ENCODE measurements at places on chromosomes 7 and 10.
A peak's percentile ranks its signal among the peaks of the same experiment; 100 is the strongest.

DNA sequence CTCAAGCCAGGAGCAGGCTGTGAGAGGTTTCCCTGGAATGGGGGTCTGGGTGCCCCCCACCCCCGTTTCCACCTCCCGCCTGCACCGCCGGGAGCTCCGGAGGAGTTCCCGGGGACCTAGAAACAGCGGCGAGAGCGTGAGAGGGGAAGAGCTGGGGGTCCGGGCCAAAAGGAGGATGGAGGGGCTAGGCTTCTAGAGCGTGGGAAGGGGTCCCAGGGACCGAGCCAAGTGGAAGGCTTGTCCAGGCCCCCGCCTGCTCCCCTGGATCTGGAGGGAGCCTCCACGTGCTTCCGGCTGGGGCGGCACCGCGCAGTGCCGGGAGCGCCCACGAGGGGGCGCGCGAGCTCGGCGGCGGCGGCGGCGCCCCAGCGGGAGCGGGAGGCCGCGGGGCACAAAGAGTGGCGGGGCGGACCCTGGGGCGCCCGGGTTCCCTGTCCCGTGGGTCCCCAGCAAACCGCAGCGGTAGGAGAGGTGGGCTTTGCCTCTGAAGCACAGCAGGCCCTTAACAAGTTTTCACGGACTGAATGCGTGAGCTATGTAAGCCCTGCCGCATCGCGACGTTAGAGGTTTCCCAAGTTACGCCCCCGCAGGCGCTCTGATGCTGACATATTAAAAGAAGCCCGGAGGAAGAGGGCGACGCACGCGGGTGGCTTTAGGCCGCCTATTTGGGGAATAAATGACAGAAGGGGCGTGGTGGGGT is 104.4 kb upstream of the LRRC4 start:
- DNase-seq, result peak; percentile 49

DNA sequence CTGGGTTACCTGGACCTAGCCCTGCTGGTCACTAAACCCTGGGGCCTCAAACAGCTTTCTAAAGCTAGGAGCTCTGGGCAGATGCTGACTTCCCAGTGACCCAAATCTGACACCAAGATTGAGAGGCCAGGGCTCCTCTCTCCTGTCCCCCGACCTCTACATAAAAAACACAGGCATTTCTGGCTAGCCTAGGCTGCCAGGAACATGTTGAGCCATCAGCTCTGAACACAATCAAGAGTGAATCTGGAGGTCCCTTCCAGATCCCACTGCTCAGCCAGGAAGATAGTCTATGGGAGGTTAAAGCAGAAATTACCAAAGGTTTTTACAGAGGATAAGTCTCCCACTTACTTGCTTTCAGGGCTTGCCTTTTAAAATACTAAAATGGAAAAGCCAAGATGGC is 22.1 kb upstream of the PDE1C start:
- no peak for DNase-seq

GRCh38 chr10:107653832-107654287 is 489.4 kb upstream of the SORCS1 start:
- DNase-seq, result no peak

DNA sequence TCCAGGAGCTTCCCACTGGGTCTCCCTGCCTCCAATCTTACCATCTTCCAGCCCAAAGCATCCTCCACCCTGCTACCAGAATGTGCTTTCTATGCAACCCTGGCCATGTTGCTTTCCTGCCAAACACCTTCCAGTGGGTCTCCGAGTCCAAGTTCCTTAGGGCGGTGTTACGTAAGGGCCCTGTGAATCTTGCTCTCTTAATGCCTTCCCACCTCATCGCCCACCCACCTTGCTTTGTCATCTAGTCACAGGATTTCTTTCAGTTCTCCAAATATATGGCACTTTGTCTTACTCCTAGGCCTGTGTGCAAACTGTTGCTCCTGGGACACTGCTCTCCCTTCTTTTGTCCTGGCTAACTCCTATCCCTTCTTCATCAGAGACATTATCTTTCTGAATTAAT is 344.5 kb downstream of the RPS24 start:
- DNase-seq, result no peak

DNA sequence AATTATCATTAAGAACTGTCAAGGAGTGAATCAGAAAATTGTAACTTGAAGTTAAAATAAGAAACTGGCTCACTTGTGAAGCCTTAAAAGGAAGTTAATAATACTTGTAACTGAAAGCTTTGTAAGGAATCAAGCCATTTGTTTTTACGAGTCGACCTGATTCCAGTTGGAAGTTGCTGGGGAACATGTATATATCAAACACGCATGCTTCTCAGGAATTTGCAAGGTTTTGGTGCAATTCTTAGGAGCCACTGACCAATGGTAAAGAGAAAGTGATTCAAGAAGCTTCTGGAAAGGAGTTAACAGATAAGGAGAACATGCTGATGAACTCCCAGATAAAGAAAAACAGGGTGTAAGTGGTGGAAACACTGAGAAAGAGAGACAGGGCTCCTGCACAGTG is 56.4 kb downstream of the ETV1 start:
- no peak for DNase-seq

DNA sequence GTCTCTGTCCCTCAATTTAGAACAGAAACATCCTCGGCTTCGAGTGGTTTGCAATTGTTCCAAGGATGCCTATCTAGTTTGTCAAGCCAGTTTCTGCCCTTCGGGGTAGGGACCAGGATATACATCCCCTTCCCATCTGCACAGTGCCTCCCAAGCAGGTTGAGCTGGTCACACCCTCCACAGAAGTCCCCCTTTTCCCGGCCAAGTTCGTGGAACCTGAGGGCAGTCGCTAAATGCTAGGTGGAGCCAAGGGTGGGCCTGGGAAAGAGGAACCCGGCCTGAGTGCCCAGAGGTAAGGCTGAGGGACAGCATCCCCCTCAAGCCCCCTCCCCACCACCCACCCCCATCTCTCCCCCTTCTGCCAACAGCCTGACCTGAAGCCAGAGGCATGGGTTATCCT is 62.4 kb upstream of the NANOS1 start:
- no peak for DNase-seq

DNA sequence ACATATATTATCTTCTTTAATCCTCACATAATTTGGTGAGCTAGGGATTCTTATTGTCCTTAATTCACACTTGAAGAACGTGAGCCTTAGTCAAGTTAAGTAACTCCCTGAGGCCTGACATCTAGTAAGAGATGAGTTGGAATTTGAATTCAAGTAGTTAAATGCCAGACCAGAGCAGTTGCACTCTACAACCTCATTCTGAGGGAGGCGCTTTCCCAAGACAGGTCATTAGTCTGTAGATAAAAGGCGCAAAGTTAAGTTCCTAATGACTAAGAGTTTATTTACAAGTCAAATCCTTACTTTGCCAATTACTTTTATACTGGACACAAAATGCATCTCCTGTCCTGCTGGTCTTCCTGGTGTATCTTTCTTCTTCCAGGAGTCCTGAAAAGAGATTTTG is 3.6 kb upstream of the EXOC6 start:
- DNase-seq, result no peak

- DNase-seq, result no peak
Measured at GRCh38 chr10:112279433-112279832, 3.8 kb upstream of the TECTB start.

GRCh38 chr10:125489731-125490130 is 193.2 kb downstream of the TEX36 start:
- no peak for DNase-seq

DNA sequence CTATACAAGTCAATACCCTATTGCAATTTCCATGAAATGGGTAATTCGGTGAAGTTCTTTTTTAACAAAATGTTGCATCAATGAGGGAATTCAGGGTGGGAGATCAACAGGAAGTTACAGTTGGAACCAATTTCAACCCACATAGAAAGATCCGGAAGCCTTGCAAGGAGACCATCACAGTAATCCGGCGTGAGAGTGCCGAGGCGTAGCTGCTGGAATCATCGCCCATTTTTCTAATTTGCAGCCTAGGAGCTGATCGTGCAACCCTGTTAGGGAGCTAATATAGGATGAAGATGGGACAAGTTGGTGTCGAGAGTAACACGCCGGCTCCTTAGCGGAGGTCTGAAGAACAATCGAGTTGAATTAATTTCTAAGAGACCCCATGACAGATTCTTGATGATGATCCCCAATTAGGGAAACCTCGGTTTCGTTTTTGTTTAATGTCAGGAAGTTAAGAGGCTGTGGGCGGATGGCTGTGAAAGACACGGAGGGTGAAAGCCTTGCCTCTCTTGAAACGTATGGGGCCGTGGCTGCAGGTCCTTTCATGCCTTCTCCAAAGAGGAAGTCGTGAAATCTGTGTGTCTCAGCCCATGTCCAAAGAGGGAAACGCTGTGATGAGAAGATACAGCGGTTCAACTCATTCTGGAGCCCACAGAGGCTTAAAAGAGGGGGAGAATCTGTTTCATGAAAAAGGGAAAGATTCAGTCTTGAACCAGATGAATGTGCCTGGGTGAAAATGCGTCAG is 51.2 kb upstream of the CARD11 start:
- no peak for DNase-seq

DNA sequence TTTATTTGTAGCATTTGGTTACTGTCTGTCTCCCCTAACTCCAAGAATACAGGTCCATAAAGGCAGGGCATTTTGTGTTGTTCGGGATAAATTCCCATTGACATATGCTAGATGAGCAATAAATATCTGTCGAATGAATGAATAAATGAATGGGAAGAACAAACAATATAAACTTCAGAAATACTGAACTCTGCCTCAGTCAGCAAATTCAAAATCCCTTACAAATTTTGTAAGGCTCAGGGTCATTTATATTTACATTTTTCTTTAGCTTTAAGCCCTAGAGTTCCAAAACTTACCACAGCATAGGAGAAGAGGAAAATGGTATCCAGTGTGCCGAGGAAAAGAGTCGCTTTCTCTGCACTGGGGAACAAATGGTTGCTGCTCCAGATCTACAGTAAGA is 29.0 kb downstream of the SLC37A3 start:
- no peak for DNase-seq

DNA sequence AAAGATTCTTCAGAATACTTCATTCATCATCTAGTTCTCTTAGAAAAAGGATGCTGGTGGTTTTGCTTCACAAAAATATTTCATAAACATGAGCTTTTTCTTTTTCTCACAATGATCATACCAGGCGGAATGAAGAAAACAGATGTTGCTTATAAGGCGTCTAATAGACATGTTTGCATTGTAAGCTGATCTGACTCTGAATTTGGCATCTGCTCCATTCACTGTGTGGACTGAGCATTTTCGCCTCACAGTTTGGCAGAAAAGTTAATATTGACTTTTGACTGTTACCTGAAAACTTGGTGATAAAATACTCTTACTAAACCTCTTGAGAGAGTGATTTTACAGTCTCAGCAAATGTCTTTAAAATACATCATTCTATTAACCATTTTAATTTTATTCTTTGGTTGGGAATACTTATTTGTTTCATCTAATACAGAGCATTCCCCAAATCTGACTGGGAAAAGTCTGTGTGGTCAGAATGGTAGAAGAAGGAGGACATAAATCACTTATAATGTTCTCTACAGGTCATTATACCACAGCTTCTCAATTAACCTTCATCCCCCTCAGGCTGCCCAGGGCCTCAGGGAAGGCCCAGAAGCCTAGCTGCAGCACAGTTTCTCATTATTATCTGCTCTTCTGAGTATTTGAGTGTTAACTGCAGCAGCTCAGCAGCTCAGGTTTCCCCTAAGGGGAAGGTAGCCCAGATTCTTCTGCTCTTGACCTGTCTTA is 121.6 kb upstream of the KAT6B start:
- DNase-seq, result no peak

GRCh38 chr7:7014827-7015595 is 167.3 kb upstream of the C1GALT1 start:
- no peak for DNase-seq

DNA sequence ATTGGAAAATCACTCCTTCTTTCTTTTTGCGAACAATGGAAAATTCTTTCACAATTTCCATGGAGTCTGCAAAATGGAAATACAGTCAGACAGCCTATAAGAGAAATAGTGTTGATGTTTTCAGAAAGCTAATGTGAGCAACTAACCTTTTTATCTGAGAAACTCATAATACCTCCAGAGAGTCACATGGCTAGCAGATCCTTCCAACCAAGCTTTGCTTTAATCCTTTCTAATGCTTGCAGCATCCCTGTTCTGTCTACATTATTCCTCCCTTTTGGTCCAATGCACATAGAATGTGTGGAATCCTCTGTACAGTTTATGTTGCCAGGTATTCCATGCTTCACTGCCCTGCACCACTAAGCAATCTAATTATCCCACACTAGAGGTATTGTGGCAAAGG is 717.5 kb upstream of the LRRN3 start:
- DNase-seq, result no peak

DNA sequence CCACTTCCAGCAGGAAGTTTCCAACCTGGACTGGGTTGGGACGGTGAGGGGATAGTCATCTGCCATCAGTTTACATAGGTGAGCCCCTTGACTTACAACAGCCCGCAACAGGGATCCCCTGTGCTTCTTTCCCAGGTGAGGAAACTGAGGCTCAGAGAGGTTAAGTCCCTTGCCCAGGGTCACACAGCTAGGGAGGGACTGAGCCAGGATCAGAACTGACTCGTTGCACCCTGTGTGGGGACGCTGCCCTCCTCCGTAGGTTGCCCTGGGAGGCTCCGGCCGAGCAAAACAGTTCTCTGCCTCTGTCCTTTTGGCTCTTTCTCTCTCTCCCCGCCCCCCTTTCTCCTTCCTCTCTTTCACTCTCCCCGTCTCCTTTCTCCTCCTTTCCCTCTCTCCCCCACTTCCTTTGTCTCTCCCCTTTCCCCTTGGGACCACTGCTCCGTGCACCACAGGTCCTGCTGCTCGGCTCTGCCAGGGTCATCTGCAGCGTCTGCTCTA is 117.4 kb upstream of the PPIF start:
- DNase-seq, result no peak

DNA sequence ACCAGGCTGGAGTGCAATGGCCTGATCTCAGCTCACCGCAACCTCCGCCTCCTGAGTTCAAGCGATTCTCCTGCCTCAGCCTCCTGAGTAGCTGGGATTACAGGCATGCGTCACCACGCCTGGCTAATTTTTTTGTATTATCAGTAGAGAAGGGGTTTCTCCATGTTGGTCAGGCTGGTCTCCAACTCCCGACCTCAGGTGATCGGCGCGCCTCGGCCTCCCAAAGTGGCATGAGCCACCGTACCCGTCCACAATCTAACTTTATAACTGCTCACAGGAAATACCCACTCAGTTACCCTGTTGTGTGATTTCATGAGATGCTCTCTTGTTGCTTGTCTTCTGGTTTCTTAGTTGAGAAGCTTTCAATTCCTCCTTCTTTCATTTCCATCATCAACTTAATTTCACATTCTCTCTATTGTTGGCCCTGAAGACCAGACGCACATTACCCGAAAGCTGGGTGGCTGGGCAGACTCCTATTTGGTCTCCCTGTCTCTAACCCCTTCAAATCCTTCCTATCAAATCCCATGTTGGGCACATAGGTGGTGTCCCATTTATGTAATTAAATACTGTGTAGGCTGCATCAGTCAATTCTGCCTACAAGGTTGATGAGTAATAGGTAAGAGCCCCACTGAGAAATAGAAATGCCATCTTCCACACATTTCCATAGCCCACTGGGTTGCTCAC is 1.1 kb upstream of the GSTO2 start:
- peak; percentile 24 for DNase-seq

All from activated CD4-positive, alpha-beta T cell treated with anti-CD3 and anti-CD28 coated beads for 24 hours (primary cell).